ENCODE measurements at places on chromosomes 6 and 20.

GRCh38 chr6:159769470-159769869 lies 7.6 kb downstream of the ACAT2 start:
- no peak for DNase-seq

DNA sequence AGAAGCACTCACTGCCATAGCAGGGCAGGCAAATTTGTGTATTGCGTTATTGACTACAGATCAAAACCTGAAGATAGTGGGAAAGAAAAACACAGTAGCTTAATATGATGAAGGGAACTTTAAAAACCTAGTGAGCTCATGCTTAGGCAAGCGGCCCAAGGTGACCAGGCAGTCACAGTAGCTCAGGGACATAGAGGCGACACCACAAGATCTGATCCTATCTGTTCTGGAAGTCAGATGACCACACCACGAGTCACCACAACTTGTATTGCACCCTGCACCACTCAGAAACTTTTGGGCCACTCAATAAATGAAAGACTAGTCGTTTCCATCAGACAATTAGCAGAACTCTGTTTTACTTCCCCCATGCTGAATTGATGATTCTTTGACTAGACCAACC lies 4.9 kb downstream of the CLIC5 start:
- no peak for DNase-seq

- DNase-seq = no peak
Measured at GRCh38 chr6:159826968-159827647, 27.0 kb downstream of the PNLDC1 start.

GRCh38 chr6:137699031-137699683 lies 167.9 kb upstream of the TNFAIP3 start:
- no peak for DNase-seq

GRCh38 chr6:130018744-130019325 lies 454 bp downstream of the L3MBTL3 start:
- DNase-seq = no peak

DNA sequence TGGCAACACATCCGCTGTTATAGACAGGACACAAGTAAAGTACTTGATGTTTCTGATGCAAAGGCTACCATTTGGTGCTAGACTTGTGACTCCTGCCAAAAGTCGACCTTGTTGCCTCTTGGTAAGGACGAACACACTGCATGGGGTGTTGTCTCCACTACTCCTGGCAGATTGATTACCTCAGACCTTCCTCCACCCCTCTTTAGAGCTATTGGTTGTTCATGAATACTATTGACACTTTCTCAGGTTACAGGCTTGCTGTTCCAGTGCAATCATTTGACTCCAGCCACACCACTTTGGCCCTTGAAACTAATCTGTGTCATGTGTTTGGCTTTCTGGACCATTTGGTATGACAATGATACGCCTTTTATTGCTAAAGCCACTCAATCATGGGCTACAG lies 62.3 kb downstream of the TRMT11 start:
- no peak for DNase-seq

- DNase-seq = no peak
Measured at GRCh38 chr6:16973051-16973450, 128.8 kb upstream of the STMND1 start.

DNA sequence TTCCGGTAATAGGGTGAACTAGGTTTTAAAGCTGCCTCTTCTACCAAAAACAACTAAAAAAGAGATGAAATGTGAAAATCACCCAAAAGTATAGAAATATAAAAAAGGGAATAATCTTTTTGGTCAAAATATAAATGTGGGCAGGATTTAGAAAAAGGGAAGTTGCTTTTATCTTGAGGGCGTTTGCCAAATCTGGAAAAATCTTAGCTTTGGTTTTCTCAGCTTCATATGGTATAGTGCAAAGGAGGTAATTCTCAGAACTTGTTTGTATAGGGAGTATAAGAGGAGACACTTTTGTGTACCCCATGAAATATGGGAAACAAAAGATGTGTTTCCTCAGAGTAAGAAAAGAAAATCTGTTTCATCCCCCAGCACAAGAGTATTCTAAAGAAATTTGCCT lies 54.2 kb upstream of the TRIM26 start:
- no peak for DNase-seq

- DNase-seq = no peak
Measured at GRCh38 chr6:159490298-159490937, 202.6 kb downstream of the SOD2 start.

DNA sequence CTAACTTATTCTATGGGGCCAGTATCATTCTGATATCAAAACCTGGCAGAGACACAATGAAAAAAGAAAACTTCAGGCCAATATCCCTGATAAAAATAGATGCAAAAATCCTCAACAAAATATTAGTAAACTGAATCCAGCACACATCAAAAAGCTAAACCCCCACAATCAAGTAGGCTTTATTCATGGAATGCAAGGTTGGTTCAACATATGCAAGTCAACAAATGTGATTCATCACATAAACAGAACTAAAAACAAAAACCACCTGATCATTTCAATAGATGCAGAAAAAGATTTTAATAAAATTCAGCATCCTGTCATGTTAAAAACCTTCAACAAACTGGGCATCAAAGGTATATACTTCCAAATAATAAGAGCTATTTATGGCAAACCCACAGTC lies 133.9 kb upstream of the SSTR4 start:
- no peak for DNase-seq

- no peak for DNase-seq
Measured at GRCh38 chr20:49833483-49833882, 20.9 kb downstream of the SLC9A8 start.

DNA sequence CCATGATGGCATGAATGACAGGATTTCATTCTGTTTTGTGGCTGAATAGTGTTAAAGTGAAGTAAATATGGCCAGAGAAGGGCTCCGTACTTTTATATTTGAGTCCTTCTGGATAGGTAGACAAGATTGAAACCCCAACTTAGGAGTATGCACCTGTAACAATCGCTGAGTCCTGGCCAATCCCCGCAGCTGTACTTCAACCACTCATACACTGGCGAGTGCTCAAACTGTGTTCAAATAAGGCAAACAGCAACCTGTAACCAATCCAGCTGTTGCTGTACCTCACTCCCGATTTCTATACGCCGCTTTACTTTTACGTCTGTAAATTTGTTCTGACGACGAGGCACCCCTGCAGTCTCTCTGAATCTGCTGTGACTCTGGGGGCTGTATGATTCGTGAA lies 6.7 kb downstream of the TTLL2 start:
- no peak for DNase-seq

DNA sequence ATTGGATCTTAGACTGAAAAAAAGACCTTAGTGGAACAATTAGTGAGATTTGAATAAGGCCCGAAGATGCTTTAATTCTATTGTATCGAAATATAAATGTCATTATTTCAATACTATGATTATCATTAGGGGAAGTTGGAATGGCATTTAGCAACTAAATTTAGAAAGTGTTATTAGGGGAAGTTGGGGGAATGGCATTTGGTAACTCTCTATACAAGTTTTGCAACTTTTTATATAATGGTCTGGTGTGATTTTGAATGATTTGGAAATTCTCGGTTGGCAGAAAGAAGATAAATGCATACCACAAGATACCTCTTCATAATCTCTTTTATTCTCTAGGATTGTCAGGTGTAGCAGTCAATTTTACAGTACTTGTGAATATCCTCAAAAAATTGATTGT lies 49.2 kb downstream of the RNF144B start:
- DNase-seq = no peak

DNA sequence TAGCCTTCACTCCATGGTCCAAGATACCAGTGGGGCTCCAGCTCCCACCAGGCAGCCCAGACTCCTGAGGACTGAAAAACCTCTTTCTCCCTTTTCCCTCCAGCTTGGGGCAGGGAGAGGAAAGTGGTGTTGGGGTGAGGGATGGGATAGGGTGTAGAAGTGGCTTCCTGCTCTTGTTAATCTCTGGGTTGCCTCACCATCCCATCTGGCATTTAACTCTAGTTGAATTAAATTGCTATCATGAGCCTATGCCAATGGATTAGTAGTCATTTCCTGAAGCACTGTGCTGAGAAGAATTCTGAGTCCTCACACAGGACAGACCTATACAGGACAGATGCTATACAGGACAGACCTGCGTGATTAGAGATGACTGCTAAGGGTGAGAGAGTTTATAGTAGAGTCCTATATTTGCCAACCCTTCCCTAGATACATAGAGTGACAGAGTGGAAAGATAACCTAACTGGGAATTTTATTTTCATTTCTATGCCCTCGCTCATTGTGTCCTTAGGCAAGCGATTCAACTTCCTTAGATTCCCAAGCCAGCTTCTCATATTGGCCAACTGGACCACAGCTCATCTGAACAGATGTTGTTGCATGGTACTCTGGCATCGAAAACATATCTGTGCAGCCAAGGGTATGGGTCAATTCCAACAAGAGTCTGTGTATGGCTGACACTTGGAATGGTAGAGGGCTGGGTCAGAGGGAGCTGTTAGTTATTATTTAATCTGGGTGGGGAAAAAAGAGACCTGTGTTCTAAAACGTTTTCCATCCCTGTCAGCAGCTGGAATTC lies 42.8 kb downstream of the MCHR2 start:
- no peak for DNase-seq

- DNase-seq = no peak
Measured at GRCh38 chr6:151409260-151409659, 17.9 kb upstream of the ZBTB2 start.

DNA sequence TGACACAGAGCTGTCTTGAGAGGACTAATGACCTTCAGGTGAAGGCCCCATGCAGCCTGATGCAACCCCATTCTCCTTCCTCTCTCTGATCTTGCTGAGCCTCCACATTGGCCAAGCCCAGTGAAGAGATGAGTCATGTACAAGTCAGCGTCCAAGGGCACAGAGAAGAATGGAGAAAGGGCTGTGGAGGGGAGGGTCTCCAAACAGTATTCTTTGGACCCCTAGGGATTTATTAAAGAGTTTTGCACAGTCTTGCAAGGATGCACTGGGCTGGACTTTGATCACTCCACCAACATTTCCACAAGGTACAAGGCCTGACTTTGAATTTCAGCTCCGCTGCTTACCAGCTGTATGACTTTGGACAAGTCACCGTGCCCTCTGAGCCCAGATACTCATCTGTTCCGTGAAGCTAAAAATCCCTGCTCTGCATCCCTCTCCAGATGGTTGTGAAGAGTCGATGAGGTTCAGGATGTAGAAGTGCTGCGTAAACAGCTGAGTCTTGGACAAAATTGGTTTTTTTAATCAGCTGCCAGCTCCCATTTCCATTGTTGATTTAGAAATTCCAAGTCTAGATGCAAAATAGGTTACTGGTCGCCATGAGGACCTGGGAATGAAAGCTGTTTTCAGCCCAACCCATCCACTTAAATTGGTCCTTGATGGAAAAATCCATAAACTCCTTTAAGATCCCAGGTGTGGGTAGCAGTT lies 14.1 kb upstream of the KCNG1 start:
- DNase-seq = no peak

DNA sequence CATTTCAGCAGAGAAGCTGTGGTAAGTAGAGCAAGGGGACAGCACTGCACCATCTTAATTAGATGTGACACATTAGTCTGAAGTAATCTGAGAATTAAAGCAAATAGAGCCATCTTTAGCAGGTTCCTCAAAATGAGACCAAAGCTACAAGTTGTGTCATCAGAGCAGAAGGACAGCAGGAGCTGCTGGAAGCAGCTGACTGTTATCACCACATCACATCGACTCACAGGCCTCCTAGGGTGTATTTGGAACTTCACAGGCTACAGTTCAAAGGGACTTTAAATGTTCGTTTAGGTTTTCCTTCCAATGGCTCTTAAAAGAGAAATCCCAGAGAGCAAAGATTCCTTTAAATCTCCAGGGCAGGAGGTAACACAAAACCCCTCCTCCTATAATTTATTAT lies 69.5 kb downstream of the LCA5 start:
- no peak for DNase-seq

- DNase-seq = no peak
Measured at GRCh38 chr6:28867086-28867409, 56.7 kb downstream of the TRIM27 start.

DNA sequence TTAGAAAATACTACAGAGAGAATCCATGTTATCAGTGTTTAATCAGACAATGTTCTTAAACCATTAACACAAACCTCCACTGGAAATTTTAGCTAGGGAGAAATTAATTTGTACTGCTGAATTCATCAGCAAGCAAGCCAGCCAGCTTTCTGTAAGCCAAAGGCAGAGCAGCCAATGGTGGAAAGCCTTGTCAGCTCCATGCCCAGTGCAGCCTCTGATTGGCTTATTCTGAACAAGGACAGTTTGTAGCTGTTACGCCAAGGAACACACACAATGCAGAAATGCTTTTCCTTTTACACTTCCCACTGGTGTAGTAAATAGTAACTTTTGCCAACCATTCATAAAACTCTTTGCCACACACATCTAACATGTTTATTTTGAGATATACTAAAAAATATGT lies 265.0 kb downstream of the TENT5A start:
- no peak for DNase-seq

- DNase-seq = no peak
Measured at GRCh38 chr6:35046862-35047261, 94.3 kb downstream of the TCP11 start.

DNA sequence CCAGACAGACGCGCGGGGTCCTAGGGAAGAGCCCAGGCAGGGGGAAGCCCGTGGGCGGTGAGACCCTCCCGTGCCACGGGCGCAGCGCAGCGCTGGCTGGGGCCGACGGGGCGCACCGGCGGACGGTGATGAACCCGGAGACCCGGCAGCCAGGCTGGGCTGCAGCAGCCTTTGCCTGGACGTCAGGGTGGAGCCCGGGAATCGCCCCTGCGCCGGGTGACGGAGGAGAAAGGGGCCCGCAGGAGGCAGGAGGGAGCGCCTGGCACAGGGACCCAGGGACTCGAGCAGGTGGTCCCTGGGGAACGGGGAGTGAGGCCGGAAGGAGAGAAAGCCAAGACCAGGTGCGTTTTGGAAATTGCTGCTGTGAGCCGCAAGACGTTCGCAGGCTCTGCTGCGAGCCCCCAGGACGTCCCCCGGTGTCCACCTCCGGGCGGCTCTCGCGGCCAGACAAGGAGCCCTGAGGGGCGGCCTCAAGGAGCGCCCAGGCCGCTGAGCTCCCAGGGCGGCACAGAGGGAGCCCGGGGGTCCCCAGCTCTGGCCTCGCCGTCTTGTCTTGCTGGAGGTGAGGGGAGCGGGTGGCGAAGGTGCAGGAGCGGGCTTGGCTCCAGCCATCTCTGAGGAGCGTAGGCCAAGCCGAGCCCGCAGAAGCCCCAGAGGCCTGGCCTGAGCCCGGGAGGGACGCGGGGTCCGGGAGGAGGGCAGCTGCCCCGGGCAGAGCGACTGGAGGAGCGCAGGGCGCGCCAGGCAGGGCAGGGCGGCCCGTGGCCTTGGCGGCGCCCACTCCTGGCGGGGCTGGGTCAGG lies 191.2 kb upstream of the PDE10A start:
- no peak for DNase-seq

- no peak for DNase-seq
Measured at GRCh38 chr20:14434384-14435136, 97.1 kb upstream of the FLRT3 start.

GRCh38 chr6:5323979-5324378 lies 62.7 kb downstream of the FARS2 start:
- DNase-seq = no peak

DNA sequence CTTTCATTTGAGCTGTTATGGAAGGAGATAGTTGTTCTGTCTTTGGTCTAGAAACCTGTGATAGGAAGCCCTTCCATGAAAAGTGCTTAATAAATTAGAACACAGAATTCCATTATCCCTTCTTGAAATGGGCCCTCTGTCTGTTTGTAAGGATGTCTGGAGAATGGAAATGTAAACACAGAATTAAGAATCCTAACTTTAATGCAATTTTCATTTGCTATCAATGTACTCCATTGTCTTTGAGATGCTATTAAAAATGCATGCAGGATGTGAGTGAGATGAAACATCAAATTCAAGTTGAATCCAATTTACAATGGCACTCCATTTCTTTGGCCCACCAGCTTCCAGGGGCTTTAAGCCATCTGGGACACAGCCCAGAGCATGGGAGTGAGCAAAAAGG lies 13.9 kb upstream of the AARS2 start:
- no peak for DNase-seq

All from brain pericyte (primary cell).